ENCODE measurements at places on chromosomes 16 and 17.

DNA sequence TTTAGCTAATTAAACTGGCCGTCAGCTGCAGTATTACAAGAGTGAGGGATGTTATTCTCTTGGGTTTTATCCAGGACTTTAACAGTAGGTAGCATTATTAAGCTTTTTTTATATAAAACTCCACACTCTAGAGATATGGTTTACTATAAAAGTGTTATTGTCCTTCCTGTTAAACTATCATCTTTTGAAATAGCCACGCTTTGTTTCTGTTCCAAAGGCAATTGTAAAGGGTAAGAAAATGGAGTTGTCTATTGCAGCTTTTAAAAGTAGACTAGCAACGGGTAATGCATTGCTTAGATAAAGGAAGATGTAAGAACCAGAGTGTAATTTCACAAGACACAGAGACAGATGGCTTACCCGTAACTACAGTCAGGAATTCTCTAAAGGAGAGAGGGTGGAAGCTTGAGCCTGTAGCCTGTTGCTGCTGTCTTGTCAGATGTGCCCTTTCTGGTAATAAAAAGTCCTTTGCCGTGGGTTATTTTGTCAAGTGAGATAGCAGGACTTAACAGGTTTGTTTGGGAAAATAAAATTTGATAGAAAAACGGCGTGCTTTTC, 56.4 kb downstream of the WWOX start:
- H3K4me3 ChIP-seq, result no peak overlapping the region
- H3K36me3 ChIP-seq, result no peaks in the 10 kb centered on the region
- DNase-seq, result no peak
- no peaks in the 10 kb centered on the region for H3K27me3 ChIP-seq
- no peaks in the 10 kb centered on the region for H3K4me1 ChIP-seq

- no peak overlapping the region for H3K27ac ChIP-seq
- peaks cover 28% of the 10 kb centered on the region for H3K27me3 ChIP-seq
- H3K4me1 ChIP-seq, result no peaks in the 10 kb centered on the region
Measured at GRCh38 chr16:54431041-54431996, 144.7 kb upstream of the IRX3 start.

DNA sequence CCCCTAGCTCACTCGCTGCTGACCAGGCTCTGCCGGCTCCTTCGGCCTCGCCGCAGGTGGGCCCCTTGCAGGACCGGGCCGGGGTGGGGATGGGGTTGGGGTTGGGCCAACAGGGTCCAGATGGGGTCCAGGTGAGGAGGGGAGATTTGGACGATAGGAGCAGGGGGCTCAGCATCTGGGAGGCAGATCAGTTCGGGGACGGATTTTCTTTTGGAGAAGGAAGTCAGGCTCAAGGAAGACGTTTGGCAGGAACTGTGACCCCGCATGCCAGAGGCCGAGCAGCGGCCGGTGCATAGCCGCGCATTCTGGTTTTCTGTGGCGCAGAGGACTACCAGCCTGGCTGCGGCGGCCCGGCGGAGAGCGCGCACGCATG, 845 bp upstream of the ALDOA start:
- peak overlapping the region; percentile 94 for H3K27ac ChIP-seq
- peak overlapping the region; percentile 97 for H3K4me3 ChIP-seq
- DNase-seq, result no peak
- no peaks in the 10 kb centered on the region for H3K27me3 ChIP-seq
- peaks cover 26% of the 10 kb centered on the region for H3K36me3 ChIP-seq
- peaks cover 51% of the 10 kb centered on the region for H3K4me1 ChIP-seq

GRCh38 chr17:61239327-61239726, 160.3 kb upstream of the TBX2 start:
- DNase-seq, result no peak
- no peak overlapping the region for H3K4me3 ChIP-seq
- no peaks in the 10 kb centered on the region for H3K27me3 ChIP-seq
- no peak overlapping the region for H3K27ac ChIP-seq
- H3K4me1 ChIP-seq, result peaks cover 2% of the 10 kb centered on the region

GRCh38 chr17:61406971-61407911, 7.6 kb downstream of the TBX2 start:
- peaks cover 91% of the 10 kb centered on the region for H3K27me3 ChIP-seq
- peaks cover 57% of the 10 kb centered on the region for H3K4me1 ChIP-seq
- no peak for DNase-seq
- no peak overlapping the region for H3K4me3 ChIP-seq
- no peaks in the 10 kb centered on the region for H3K36me3 ChIP-seq

- no peak overlapping the region for H3K4me3 ChIP-seq
- H3K36me3 ChIP-seq, result no peaks in the 10 kb centered on the region
- no peak overlapping the region for H3K27ac ChIP-seq
- DNase-seq, result peak; percentile 55
Measured at GRCh38 chr16:85253084-85253941, 141.0 kb upstream of the CIBAR2 start.

GRCh38 chr17:65783845-65784334, 222.4 kb upstream of the AXIN2 start:
- H3K27ac ChIP-seq, result no peak overlapping the region
- H3K4me1 ChIP-seq, result no peaks in the 10 kb centered on the region
- no peak overlapping the region for H3K4me3 ChIP-seq
- no peaks in the 10 kb centered on the region for H3K27me3 ChIP-seq
- DNase-seq, result no peak
- H3K36me3 ChIP-seq, result no peaks in the 10 kb centered on the region
